ENCODE measurements at places on chromosomes 12 and 14.

GRCh38 chr14:26206640-26207039, 391.2 kb downstream of the NOVA1 start:
- DNase-seq = no peak

DNA sequence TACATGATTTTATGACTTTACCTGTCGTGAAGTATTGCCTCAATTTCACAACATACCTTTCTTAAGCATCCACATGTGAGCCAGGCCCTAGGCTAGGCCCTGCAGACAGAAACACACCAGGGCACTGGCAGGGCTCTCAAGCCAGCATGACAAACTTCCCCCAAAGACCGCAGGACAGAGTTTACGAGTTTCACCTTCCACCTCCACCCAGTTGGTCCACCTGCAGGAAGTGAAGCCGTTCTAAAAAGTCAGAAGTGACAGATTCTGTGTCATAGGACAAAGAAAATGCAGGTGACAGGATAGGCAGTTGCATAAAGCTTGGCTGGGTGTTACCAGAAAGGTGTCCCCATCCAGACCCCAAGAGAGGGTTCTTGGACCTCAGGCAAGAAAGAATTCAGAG, 382.3 kb downstream of the PCNX1 start:
- DNase-seq = no peak

DNA sequence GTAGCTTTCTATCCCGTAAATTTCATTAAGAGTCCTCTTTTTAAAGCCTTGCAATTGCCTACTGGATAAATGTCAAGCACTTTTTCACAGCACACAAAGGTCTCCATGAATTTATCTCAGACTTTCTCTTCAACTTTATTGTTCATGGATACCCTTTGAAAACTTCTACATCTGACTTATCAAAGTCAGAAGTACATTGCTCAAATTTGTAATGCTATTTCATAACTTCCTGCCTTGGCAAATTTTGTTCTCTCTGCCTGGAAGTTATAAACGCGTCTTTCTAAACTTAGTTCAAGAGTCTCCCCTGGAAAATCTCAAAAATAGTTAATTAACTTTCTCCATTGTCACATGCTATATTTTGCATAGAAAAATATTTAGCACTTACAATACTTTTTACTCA, 55.9 kb upstream of the RERGL start:
- DNase-seq = no peak

GRCh38 chr12:70400124-70400523, 34.0 kb downstream of the KCNMB4 start:
- no peak for DNase-seq

- no peak for DNase-seq
Measured at GRCh38 chr12:26198742-26199141, 3.4 kb downstream of the SSPN start.

DNA sequence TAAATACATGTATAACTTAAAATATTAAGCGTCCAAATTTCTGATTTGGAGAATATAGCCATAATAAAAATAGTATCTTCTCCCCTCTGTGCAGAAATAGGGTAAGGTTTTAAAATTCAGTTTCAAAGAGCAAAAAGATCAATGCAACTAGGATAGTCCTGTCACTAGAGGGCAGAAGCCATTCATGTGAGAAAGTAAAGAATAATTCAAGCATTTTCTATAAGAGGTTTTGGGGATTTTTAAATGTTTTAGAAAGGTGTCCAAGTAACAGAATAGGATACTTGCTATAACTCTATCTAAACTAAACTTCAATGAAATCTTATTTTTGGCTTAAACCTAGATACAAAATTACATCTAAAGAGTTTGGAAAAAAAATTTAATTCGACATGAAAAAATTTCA, 50.3 kb downstream of the ADAMTS20 start:
- DNase-seq = no peak

DNA sequence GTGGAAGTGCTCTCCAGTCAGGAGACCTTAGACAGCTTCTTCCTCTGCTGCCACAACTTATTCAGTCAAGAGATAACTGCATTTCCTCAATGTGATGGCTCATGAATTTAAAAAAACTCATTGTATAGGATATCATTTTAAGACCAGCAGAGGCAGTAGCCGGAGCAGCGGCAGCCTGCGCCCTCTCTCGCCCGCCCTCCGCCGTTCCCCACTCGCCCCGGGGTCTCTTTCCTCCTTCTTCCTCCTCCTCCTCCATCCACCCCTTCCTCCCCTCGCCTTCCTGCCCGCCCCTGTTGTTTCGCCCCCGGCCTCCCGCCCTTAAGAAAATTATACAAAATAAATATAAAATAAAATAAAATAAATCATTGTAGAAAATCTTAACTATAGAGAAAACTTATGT, 687.6 kb downstream of the FLRT2 start:
- DNase-seq = no peak

- DNase-seq = no peak
Measured at GRCh38 chr12:94925729-94926128, 77.8 kb downstream of the NDUFA12 start.

DNA sequence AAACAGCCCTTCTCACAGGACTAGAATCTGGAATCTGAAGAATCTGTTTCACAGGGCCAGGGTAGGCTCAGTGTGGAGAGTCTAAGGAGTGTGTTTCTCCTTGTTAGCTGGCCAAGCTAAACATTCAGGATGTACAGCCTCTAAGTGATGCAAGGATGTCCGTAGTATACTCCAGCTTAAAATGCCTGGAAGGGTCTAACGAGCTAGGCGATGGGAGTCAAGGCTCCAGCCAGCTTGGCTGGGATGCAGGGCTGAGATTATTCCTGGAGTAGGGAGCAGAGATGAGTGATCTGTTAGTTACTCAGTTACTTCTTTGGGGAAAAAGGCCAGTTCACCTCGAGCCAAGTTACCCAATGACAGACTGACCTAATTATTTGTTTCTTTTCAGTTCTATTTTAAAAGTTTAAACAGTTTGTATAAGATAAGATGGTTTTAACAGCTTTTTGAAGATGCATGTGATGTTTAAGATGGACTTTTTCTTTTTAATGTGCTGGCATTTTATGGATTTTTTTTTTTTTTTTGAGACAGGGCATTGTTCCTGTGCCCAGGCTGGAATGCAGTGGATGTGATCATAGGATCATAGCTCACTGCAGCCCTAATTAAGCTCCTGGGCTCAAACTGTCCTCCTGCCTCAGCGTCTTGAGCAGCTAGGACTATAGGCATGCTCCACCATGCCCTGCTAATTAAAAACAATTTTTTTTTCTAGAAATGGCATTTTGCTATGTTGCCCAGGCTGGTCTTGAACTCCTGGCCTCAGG, 41.1 kb downstream of the SYNE2 start:
- DNase-seq = no peak

DNA sequence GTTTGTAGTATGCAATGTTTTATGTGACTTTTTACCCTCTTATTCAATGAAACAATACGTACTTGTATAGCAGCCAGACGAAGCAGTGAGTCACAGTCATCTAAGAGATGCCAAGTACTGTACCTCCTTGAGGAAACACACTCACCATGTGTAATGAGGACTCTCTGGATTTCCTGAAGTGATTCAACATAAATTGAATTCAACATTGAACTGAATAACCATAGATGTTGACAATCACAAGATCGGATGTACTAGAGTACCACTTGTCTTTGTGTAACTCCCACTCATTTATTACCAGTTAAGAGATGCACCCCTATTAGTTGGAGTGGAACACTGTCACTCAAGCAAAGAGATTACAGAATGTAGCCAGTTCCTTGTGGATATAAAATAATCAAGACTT, 175.2 kb upstream of the HMGA2 start:
- no peak for DNase-seq

DNA sequence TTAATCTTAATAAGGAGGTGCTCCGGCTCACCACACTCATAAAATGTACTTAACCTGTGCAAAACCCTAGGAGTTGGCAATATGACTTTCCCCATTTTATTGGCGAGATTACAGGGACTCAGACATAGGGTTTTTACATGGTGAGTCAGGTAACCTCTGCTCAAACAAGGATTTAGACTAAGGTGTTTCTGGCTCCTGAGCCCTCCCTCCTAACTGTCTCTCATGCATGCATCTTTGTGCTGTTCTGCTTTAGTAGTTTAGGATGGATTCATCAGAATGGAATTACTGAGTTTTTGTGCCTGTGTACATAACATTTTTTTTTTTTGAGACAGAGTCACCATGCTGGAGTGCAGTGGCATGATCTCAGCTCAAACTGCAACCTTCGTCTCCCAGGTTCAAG, 993.3 kb upstream of the TMEM132C start:
- DNase-seq = no peak

- no peak for DNase-seq
Measured at GRCh38 chr14:103530831-103531230, 1.8 kb downstream of the TRMT61A start.

GRCh38 chr12:57131896-57132744, 3.8 kb downstream of the LRP1 start:
- no peak for DNase-seq

- no peak for DNase-seq
Measured at GRCh38 chr12:49632986-49633702, 9.8 kb downstream of the PRPF40B start.

DNA sequence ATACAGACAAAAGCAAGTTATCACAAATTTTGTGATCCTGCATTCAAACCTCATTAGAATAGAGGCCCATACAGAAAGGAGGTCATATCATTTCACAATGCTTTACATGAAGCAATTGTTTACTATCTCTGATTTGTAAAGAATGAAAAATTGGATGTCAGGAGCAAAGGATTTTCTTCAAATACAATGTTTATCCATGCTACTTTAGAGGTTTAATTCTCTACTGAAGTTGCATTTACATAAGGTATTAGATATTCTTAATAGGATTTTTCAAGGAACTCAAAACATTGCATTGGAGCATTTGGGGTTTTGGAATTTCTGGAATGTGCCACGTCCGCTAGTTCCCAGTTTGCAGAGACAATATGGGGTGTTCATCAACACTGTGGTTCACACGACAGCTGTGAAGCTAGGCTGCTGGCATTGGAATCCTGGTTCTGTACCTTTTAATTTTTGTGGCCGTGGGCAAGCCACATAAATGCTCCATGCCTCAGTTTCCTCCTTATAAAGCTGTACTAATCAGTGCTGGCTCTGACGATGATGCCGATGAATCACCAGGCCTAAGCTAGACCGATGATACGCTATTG, 174.8 kb downstream of the APAF1 start:
- DNase-seq = no peak

GRCh38 chr12:118982984-118983761, 1.8 kb downstream of the SRRM4 start:
- no peak for DNase-seq

DNA sequence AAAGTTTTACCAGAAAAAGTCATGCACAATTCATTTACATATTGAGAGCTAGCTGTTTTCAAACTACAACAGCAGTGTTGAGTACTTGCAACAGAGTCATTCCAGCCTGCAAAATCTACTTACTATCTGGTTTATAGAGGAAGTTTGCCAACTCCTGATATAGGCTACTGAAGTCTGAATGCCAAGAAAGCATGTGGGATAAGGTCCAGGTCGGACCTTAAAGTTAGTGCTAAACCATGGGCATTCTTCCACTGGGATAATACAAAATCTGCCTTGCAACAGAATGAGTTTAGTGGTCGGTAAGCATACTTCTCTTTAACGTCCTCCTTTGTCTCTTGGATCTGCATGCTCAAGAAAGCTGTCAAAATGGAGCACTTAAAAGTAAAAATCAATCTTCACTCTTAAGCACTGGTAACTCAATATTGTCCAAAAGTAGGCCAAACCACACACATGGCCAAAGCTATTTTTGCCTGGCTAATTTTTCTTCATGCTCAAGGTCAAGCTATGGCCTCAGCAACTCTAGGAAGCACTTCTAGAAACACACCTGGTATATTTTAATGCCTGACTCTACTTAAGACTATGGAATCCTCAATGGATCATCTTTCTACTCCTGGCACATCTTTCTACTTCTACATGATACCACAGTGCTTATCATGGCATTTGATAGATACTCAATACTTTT, 364.9 kb upstream of the KITLG start:
- DNase-seq = no peak

GRCh38 chr12:6941782-6942181, 1.8 kb upstream of the RNU7-1 start:
- DNase-seq = no peak

- peak; percentile 13 for DNase-seq
Measured at GRCh38 chr14:101363261-101363555, 198.1 kb upstream of the DIO3 start.

DNA sequence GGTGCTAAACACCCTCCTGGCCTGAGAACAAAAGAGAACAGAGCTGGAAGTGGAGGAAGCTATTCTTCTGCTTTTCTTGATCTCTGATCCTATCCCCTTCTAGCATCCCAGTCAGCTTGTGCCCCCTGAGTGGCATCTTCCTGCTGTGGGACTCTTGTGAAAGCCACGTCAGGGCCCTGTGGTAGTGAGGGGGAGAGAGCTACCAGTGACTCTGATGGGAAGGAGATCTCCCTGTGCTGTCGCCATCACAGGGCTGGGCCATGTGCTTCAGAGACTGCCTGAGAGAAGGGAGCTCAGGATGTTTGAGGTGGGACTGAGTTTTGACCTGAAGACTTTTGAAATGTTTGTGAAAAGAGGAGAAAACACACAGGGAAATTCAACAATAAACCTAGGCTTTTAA, 107.6 kb upstream of the FUT8 start:
- no peak for DNase-seq

DNA sequence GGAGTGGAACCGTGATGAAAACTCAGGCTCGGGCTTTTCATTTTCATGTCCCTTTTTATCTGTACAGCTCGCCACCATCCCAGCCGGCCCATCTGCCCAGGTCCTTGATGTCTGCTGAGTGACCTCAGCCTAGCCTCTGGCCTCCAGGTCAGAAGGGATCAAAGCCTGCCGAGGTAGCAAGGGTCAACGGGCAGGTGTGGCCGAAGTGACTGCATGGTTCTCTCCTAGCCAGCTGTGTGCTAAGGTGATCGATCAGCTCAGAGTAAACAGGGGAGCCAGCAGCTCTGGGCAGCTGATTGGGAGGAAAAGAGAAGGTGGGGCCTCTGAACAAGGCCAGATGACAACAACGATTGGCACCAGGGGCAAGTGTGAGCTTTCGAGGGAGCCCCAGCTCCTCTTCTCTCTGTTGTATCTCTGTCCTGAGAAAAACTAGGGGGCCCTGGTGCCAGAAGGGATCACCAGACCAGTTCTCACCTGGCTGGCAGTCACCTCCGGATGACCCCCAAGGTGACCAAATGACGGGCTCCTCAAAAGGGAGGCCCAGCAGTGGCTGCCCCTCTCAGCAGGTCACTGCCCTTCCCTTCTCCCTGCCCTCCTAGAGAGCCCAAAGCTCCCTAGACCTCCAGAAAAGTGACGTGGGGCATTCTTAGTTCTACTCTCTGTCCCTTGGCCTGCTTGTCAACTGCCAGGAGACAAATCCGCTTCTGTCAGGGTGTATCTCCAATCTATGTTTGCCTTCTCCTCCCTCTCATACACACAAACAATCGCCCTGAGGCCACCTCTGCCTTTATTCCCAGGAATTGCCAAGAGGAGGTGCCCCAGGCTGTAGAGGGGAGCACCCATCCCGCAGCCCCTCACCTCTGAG, 3.4 kb downstream of the SLC6A12 start:
- DNase-seq = no peak

GRCh38 chr12:17296882-17297281, 690.9 kb upstream of the LMO3 start:
- no peak for DNase-seq

DNA sequence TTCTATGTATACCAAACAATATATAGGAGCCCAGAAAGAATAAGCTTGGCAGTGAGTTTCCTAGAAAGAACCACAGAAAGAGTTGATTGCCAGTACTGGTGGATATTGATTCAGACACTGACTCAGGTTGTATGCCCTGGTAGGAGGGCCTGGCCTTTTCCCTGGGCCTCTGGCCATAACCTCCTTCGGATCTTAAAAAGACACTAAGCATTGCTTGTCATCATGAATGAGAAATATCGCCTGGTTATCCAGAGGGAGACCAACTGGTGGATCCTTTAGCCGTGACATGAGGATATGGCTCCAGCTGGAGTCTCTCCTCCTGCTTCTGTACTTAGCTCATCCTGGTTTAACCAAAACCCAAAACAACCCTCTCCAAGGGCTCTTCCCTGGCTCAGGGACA, 231.5 kb downstream of the MSRB3 start:
- no peak for DNase-seq

All from naive B cell (primary cell).